ENCODE measurements at places on chromosomes 5 and 9. TPM values are rescaled to one million over a fixed set of nuclear protein-coding genes. Genes with fewer than 3 reads are reported as not detected.
A peak's percentile ranks its signal among the peaks of the same experiment; 100 is the strongest.

GRCh38 chr5:157778121-157778805 lies 34.8 kb downstream of the LSM11 start:
- DNase-seq, result no peak

GRCh38 chr5:90483206-90483605 lies 8.5 kb downstream of the POLR3G start:
- no peak for DNase-seq

GRCh38 chr5:8686707-8687106 lies 817.8 kb downstream of the MTRR start:
- DNase-seq, result no peak

- DNase-seq, result no peak
Observed at GRCh38 chr5:92635001-92635461, 946.0 kb downstream of the NR2F1-AS1 start.

GRCh38 chr5:29001666-29002065 lies 1963.3 kb upstream of the CDH9 start:
- no peak for DNase-seq

- no peak for DNase-seq
Observed at GRCh38 chr5:31936683-31937082, 237.4 kb downstream of the GOLPH3 start.

DNA sequence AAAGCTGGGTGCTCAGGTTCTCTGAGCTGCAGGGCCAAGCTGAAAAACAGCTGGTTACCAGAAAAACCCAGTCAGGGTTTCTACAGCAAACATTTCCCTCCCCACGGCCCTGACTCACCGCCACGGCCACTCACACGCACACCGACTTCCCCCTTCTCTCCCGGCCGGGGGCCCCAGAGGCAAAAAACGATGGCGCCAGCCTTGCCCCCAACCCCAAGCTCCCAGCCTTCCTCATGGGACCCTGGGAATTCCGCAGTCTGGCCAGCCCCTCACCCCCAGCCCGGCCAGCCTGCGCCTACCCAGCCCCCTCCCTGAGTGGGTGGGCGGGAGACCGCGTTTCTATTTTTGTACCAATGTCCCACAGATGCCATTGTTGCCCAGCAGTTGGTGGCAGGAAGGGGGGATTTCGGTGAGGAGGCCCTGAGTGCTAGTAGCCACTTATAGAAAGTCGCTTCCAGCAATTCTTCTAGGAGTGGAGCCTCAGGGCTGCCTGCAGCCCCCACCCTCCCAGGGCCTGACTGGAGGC lies 18.4 kb downstream of the ENG start:
- peak; percentile 79 for DNase-seq

GRCh38 chr9:2727374-2727773 lies 10.1 kb downstream of the KCNV2 start:
- DNase-seq, result no peak

- no peak for DNase-seq
Observed at GRCh38 chr5:116861666-116862065, 287.0 kb upstream of the SEMA6A start.

DNA sequence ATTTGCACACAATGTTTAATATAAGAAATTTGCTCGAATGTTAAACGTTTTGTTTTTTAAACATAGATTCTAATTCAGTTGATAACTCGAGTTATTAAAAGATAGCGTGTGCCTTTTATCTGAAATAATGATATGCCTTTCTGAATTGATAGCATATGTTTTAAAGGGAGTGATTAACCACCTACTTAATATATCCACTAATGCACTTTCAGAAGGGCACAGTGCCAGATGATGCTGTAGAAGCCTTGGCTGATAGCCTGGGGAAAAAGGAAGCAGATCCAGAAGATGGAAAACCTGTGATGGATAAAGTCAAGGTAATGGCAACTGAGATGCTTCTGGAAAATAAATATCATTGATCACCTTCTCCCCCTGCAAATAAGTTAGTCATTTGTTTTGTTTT lies 53.9 kb downstream of the ERAP1 start:
- DNase-seq, result no peak

DNA sequence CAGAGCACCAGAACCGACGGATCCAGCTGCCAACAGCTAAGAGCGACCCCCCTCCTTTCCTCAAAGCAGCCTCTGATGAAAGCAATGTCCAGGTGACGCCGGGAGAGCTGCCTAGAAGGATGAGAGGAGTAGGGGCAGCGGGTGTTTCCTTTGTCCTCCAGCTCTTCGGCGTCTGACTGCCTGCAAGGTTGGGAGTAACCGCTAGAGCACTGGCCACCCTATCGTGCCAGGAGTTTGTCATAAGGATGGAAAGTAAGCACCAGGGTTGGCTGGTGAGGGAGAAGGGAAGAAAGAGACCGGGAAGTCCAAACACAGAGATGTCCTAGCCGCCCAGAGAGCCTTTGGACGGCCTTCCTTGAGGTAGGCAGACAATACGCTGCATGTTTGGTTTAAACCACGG lies 10.8 kb downstream of the MRPL36 start:
- no peak for DNase-seq

DNA sequence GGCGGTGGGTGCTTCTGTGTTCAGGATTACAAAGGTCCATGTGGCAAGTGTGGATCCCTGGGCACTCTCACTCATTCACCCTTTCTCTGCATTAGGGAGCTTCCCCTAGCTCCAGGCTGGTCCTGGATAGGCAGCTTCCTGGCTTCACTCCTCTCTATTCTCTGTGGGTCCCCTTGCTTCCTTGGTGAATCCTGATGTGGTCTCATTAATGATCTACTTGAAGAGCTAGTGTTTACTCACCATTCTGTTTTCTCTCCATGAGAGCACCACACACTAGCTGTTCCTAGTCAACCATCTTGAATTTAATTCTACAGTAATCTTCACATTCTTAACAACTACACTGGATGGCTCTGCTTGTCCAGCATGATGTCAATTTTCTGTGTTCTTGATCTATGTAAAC lies 90.0 kb upstream of the PLPPR1 start:
- no peak for DNase-seq

- no peak for DNase-seq
Observed at GRCh38 chr9:30120666-30121065, 2263.8 kb upstream of the ACO1 start.

The NDFIP1 gene
- 59.3 TPM for total RNA-seq

The BSPRY gene
- total RNA-seq, result 1.7 TPM

The LSM11 gene
- 1.3 TPM for total RNA-seq

The ABCA2 gene
- 39.3 TPM for total RNA-seq

The HCN1 gene
- total RNA-seq, result not detected

The SFXN1 gene
- 27.2 TPM for total RNA-seq
